ENCODE measurements at places on chromosomes 16 and 17.

GRCh38 chr17:57284984-57285646, 28.8 kb downstream of the MSI2 start:
- no peak for DNase-seq

DNA sequence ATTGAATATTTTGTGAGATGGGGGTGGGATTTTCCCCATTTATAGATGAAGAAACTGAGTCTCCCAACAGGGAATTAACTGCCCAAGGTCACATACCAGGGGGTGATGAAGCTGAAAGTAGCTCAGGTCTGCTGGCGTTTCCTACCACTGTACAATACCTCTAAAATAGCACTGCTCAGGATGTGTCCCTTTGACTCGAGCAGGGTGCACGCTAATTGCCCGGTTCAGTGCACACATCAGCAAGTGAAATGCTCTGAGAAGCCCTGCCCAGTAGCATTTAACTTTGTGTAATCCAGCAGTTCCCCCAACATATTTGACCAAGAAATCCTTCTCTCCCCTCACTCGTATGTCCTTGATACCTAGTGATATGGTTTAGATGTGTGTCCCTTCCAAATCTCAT, 50.1 kb upstream of the DDX52 start:
- DNase-seq: no peak

GRCh38 chr16:11624636-11625607, 38.2 kb upstream of the LITAF start:
- DNase-seq: no peak

DNA sequence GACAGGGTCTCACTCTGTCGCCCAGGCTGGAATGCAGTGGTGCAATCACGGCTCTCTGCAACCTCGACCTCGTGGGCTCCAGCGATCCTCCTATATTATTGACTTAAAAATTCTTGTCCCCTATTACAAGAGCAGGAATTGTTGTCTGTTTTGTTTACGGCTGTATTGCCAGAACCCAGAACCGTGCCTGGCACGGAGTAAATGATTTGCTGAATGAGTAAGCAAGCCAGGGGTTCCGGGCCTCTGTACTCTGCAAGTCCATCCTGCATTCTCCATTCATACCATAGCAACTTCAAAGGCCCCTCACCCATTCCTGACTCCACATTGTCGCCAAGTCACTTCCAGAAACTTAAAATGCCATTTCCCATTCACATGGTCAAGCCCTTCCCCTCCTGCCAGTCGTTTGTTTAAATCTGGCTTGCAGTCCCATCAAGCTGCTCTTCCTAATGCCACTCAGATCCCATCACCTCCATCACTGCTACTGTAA, 6.9 kb downstream of the ADCY9 start:
- DNase-seq: no peak

- no peak for DNase-seq
These were observed 489.6 kb downstream of the CDH13 start for GRCh38 chr16:83116274-83116892.

DNA sequence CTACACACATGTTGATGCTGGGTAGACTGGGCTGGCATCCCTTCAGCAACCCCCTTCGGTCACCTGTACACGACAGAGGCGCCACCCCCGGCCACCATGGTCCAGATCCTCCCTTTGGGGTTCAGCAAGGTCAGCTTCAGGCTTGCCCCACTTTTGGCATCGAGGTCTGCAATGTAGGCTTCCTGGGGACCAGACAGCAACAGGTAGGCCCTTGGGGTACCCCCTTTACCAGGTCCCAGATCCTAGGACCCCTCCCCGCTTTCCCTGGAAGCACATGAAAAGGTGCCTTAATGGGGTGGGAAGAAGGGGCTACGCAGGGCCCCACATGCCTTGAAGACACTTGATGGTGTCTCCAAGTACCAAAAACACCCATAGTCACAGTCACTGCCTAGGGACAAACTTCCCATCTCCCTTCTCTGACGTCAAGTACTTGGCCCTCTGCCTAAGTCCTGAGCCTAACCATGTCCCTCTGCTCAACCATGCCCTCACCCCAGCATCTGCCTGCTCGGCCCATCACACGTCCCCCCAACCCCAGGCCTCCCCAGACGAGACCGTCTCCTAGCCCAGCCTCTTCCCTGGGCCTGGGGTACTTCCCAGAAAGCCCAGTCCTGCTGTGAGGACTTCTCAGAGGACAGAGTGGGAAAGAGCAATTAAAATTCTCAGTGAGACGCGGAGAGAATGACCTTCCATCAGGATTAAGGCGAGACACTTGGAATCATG, 12.1 kb downstream of the ACLY start:
- DNase-seq: no peak

DNA sequence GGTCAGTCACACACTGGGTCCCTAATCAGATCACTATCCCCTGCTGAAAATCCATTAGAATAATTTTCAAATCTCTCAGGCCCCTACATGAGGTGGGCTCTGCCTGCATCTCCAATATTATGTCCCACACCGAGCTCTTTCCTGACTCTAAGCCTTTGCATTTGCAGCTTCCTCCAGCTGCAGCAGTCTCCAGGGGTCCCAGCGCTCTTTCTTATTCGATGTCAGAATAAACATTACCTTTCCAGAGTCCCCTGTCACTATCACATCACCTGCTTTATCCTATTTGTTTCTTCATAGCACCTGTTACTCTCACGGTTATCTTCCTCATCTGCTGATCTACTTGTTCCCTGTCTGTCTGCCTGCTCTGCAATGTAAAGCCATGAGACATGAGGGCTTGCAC, 57.3 kb upstream of the MON1B start:
- DNase-seq: no peak

DNA sequence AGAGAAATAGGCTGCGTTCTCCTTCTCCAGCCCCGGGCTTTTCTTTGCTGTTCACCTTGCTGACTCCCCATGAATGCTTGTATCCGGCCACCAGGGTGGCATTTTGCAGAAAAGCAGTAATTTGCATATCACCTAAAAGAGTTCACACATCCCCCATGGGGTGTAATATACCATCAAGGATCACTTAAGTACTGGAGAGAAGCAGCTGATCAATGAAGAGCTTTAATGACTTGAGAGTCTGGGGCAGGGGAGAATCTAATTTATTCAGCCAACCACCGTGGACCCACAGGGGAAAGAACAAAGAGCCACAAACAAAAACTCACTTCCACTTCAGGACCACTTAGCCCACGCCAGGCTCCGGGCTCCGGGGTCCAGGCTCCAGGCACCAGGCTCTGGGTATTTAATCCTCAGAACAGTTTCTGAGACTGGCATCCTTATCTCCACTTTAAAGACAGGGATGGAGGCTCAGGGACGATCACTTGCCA, 33.9 kb upstream of the SEC14L1 start:
- DNase-seq: peak; percentile 30

DNA sequence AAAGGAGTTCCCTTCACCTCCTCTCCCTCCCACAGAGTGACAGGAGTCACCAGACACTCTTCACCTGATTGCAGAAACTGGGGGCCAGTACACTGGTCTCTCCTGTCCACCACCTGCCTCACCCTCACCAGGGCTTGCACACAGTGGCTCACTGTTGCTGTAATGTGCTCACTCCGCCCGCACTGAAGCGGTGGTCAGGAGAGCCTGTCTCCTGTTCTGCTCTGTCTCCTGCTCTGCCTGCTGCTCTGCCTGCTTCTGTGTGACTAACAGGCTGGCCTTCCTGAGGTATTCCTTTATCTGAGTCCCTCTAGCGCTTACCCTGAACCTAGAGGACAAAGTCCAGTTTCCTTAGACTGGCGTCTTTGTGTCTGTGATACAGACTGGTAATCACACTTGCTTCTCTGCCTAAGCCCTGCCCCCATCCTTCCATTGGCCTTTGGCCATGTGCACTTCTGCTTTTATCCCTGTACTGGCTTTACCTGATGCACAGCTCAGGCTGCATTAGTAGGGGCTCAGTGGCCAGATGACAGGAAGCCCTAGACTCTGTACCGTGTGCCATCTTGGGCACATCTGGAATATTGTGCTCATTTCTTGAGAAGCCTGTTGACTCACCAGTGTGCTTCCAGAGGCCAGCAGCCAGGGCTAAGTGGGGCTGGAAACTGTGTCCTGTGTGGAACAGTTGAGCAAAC, 13.3 kb downstream of the PROCA1 start:
- no peak for DNase-seq

- DNase-seq: no peak
These were observed 2.0 kb downstream of the GPS1 start for GRCh38 chr17:82053556-82054263.
